T1000 (cell line): ENCODE measurements at places on chromosomes 12 and 14.

- DNase-seq = no peak
Observed at GRCh38 chr12:77648716-77649115, 182.0 kb upstream of the NAV3 start.

GRCh38 chr12:67056329-67056728, 212.8 kb upstream of the CAND1 start:
- no peak for DNase-seq

- DNase-seq = no peak
Observed at GRCh38 chr12:83709899-83710298, 1023.2 kb downstream of the TMTC2 start.

GRCh38 chr12:100170313-100170858, 27.7 kb upstream of the BLTP3B start:
- no peak for DNase-seq

DNA sequence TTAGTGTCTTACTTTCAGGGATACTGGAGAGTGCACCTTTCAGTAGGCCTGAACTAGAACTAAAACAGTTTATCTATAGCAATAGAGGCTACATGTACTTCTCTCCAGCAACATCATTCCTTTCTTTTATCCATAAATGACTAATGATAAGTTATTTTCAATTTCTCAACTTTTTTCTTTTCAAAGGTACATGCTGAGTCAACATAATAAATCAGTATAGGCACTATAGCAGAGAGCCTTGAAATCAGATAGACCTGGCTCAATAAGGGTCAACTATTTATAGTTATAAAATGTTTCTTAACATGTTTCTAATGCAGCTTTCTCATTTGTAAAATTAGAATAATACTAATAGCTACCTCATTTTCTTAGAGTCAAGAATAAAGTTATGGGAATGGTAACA, 5.6 kb downstream of the IL22 start:
- no peak for DNase-seq
